ENCODE measurements at places on chromosomes 4 and X. TPM values are rescaled to one million over a fixed set of nuclear protein-coding genes. Genes with fewer than 3 reads are reported as not detected.

- DNase-seq: no peak
Measured at GRCh38 chr4:21290562-21290961, 590.3 kb downstream of the PACRGL start.

DNA sequence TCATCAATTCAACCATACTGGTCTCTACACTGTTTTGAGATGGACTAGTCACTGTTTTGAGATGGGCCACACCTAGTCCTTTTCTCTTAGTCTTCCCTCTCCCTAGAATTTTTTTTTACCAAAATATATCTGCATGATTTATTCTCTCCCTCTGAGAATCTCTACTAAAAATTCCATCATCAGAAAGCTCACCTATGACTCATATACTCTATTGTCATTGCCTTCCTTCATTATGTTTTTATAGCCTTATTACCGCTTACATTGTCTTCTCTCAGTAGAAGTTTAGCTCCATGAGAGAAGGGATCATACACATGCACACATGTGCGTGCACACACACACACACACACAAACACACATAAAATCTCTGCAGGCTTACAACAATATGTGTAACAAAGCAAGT lies 303.6 kb downstream of the PCDH10 start:
- DNase-seq: no peak

DNA sequence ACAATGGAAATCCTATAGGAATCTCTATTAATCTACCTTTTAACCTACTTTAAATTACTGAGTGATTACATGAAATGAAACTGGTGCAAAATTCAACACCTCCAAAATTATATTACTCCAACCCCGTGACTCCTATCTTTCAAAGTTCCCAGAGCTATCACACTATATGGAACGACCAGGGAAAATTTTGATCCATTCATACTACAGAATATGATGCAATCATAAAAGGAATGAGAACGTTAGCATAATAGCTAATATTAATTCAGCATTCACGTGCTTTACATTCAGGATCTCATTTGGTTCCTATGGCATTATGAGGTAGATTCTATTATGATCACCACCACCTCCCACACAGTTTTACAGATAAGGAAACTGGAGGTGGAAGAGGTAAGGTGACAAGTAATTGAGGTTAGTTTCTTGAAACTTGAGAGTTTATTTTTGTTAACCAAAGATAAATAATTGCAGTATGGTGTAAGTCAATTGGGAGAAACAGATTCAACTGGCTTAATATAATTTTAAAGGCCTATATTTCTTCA lies 29.4 kb upstream of the INTS6L start:
- no peak for DNase-seq

DNA sequence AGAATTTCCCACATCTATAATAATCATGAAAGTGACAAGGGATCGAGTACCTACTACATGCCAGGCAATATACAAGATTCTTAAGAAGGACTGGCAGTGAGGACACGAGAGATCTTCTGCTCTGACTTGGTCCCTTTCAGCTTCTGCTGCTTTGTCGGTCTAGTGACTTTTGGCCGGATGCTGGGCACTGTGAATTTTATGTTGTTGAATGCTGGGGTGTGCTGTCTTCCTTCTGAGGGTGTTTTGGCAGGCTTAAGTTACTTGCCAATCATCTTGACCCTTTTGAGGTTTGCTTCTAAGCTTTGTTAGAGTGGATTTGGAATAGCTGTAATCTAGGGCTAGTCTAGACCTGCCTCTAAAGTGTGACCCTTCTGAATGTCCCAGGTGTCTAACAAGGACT lies 23.5 kb downstream of the NAT8L start:
- no peak for DNase-seq

DNA sequence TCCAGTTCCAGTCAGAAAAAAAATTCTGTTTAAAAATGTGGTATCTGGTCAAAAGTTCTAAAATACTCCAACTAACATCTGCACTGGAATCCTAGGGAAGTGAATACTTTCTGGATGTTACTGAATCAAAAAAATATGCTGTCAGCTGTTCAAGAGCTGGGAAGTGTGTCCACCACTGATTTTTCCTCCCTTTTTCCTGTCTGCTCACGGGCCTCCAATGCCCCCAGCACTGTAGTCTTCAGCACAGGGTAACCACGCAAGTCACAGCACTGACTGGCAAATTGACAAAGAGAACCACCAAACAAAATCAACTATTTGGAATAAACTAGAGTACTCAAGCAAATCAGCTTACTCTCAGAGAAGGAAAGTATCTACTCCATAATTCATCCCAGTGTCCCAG lies 9.9 kb downstream of the VEGFC start:
- no peak for DNase-seq

- no peak for DNase-seq
Measured at GRCh38 chr4:5463936-5464650, 244.3 kb downstream of the EVC2 start.

The SPARCL1 gene
- total RNA-seq: 33.6 TPM

The COL4A6 gene
- total RNA-seq: 0.81 TPM
